ENCODE measurements at places on chromosomes 11 and 22.

DNA sequence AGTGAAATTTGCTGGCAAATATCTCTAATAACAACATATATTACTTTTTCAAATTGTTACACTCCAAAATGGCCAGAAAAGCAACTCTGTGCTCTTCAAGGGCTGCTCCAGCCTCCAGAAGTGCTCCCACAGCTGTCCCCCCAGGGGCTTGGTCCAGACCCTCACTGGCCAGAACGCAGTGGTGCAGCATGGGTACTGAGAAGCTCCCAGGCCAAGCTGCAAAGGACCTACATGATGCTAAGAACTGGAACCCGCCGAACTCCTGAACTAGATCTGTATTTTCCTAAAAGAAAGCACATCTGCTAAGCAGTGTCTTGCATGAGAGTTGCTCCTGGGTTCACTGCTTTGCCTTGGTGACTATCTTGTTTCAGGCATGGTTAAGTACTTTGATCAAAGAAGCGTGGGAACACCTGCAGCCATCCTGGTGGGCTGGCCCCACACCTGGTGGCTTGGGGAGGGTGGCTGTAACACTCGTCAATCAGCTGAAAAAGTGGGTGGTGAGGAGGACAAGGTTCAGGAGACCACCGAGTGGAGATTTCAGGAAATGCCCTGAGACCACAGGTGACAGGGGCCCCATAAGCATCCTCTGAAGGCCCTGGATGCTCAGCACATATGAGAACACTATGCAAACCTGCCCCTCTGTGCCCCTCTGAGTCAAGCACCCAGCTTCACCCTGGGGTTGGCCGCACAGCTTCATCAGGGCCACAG is 72.7 kb upstream of the PITPNB start:
- DNase-seq: no peak

- DNase-seq: peak; percentile 70
These were observed at the start of gene NR1H3 for GRCh38 chr11:47257517-47258316. Gene NR1H3, plus strand, starts transcription at chr11:47257996. Its CDS starts 1,221 bp downstream, at chr11:47259217.

- DNase-seq: no peak
These were observed 2.1 kb downstream of the OAF start for GRCh38 chr11:120212926-120213325.

DNA sequence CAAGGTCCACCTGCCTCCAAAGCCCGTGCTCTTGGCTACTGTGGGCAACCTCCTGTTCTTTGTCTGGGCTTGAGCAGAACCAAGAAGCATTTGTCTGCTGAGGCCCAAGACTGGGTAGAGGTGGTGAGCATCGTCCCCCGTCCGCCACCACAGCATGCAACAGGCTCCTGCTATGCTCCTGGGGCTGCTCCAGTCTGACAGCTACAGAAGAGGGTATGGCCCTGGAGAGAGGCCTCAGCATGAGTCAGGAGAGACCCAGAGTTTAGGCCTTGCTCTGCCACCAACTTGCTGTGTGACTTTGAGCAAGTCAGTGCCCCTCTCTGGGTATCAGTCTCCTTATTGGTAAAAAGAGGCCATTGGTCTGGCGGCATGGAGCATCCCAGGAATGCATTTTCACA is 91.2 kb downstream of the TP53I11 start:
- DNase-seq: no peak

DNA sequence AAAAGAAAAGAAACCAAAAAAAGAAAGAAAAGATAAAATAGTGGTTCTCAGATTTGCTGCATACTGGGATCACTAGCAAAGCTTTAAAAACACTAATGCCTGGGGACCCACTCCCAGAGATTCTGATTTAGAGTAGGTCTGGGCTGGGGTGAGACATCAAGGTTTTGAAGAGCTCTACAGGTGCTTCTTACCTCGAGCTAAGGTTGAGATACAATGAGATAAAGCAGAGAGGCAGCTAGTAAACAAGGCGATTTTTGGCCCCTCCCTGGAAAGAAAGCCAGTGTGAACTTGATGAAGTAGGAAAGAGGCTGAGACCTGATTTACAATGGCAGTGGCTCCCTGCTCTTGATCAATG is 327.6 kb upstream of the CCDC90B start:
- DNase-seq: no peak

GRCh38 chr11:35347173-35347878 is 72.0 kb downstream of the SLC1A2 start:
- no peak for DNase-seq

DNA sequence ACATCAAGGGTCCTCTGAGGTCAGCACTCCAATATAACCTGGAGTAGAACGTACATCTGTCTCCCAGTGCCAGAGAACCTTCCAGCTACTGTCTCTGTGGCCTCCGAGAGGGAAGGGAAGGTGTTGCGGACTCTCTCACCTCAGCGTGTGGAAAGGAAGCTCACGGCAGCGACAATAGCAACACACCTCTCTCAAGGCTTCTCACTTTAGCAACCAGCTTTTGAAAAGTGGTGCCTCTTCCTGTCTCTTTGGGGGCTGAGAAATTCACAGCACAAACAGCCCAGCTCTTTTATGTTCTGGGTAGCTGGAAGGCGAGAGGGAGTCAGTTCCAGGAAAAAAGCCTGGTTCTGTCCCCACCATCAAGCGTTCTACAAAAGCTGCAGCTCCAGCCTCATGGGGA is 156.9 kb upstream of the TBCEL start:
- DNase-seq: no peak

- DNase-seq: no peak
These were observed 342.1 kb upstream of the SYN3 start for GRCh38 chr22:33400061-33400840.

- DNase-seq: no peak
These were observed 6.4 kb downstream of the ARL14EP start for GRCh38 chr11:30329150-30329940.

DNA sequence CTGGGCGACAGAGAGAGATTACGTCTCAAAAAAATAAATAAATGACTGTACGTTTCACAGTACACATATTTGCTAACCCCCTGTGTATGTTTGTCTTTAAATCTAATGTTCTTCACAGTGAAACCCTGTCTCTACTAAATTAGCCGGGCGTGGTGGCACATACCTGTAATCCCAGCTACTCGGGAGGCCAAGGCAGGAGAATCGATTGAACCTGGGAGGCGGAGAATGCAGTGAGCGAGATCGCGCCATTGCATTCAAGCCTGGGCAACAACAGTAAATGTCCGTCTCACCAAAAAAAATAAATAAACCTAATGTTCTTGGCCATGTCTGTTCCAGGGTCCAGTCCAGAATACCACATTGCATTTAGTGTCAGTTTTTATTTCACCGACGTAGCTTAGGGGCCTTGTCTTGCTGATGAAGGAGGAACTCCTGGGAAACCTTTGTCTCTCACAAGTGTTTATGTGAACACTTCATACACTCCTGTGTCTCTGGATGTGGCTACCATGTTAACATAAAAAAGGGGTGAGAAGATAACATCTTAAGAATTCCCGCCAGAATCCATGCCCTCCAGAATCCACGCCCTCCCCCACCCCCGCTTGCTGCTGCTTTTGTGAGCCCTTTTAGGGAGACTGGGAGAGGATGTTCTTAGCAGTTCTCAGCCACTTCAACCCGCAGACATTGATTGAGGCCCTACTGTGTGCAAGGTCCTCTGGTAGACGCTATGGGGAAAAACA is 5.0 kb upstream of the SERHL2 start:
- no peak for DNase-seq

DNA sequence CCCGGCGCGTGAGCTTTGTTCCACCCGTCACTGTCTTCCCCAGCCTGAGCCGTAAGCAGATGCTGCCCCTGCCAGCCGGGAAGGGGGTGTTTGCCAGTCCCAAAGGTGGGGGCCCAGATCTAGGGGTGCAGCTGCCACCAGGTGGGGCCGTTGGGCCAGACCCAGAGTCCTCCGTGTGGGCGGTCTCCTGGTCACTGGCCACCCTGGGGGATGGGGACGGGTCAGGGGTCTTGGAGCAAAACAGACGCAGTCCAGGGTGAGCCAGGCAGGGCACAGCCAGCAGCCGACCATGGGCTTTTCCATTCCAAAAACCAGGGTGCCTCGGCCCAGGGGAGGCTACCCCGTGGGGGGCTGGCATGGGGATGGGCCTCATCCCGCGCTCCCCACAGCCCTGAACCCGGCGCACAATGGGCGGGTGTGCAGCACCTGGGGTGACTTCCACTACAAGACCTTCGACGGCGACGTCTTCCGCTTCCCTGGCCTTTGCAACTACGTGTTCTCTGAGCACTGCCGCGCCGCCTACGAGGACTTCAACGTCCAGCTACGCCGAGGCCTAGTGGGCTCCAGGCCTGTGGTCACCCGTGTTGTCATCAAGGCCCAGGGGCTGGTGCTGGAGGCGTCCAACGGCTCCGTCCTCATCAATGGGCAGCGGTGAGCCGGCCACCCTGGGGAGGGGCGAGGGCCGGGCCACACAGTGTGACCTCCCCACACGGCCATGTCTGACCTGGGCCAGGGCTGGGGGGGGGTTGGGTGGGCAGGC is 3.5 kb downstream of the MUC5B start:
- DNase-seq: no peak

DNA sequence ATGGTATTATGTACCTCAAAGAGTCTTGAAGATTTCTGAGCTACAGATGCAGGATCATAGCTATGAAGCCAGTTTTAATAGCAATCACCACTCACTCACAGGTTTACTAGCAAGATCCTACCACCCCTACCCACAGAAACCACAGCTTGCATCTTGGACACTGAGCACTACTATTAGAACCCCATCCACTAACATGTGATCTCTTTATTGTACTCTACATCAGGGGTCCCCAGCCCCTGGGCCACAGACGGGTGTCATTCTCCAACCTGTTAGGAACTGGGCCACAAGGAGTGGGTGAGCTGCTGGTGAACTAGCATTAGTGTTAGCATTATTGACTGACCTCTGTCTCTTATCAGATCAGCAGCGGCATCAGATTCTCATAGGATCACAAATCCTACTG is 844.8 kb upstream of the CHORDC1 start:
- no peak for DNase-seq

DNA sequence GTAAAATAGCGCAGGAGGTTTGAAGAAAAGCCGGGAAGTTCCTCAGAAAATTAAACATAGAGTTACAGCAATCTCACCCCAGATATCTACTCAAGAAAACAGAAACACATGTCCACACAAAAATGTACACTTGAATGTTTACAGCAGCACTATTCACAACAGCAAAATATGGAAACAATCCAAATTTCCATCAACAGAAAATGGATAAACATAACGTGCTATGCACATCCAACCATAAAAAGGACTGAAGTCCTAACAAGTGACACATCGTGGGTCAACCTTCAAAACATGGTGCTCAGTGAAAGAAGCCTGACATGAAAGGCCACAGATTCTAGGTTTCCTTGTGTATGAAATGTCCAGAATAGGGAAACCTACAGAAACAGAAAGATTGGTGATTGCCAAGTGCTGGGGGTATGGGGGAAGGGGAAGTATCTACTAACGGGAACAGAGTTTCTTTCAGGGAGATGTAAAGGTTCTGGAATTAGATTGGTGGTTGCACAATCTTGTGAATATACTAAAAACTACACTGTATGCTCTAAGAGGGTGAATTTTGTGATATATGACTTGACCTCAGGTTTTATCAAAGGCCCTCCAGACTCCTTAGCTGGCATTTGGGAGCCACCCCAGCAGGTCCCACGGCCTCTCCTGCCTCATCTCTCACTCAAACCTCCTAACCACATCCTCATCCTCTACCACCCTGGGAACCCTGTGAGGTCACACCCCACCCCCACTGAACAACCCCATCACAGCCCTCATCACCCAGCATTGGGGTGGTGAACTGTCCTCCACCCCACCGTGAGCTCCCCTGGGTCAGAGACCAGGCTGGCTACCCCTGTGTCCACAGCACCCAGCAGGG is 69.2 kb upstream of the PRR5 start:
- DNase-seq: no peak

DNA sequence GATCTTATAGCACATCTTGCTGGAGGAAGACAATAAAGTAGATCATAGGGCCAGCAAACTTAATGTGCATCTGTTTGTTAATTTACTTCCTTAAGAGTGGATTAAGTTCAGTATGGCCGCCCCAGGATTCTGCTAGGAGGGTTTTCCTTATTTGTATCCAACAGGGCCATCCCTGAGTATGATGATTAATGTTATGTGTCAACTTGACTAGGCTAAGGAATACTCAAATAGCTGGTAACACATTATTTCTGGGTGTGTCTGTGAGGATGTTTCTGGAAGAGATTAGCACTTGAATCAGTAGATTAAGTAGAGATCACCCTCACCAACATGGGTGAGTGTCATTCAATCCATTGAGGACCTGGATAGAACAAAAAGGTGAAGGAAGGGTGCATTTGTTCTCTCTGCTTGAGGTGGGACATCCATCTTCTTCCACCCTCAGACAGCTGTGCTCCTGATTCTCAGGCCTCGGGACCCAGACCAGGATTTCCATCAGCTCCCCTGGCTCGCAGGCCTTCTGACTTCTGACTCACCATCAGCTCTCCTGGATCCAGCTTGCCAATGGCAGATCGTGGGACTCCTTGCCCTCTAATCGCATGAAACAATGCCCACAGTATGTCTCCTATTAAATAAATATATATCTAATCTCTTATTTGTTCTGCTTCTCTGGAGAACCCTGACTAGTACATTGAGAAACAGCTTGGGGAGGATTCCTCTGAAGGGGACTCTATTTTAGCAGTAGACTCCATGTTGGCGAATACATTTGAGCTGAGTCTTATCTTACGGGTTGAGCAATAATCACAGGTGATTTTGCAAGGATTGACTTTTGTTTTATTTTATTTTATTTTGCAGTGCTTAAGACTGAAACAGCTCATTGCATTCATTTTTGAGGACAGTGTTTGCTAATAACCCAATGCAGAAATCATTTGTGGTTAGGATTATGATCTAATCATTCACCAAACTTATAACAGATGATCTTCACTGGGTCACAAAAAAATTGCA is 9.0 kb upstream of the ZBTB44 start:
- no peak for DNase-seq

- no peak for DNase-seq
These were observed 98.2 kb upstream of the SLC6A5 start for GRCh38 chr11:20501252-20501651.

- no peak for DNase-seq
These were observed 38.2 kb upstream of the PAK1 start for GRCh38 chr11:77512092-77512491.

DNA sequence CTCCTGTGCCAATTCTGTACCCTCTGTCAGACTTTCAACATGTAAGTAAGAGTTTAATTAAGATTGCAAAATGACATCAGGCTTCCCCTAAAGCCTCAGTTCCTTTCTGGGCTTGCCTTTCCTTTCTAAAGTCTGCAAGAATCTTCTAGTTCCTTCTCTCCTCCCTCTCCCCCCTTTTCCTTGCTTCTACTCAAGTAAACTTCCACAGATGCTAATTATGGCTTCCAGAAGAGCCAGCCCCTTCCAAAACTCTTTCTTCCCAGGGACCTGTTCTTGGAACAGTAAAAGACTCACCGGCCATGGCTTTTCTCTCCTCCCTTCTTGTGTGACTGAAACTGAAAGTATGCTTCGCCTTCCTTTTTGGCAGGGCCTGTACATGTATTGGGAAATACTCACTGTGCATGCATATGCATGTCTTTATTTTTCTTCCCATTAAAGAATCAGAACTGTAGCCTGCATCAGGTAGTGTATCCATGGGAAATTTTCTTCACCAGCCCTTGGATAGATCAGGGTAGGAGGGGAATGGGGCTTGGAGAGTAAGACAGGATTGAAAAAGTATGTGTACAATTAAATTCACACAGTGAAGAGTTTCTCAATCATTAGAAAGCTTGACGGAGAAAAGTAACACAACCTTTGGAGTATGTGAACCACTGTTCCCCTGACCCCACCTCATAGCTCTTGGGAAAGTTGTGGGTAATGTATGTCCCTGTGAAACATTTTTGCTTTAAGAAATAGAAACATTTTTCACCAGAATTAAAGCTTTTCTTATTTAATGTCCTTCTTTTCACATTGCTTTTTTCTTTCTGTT is at the start of gene CASP1:
Gene CASP1 (minus strand): TSS at position 332 of the 808 bp plus-strand sequence. CDS start 31 bp downstream, at position 301.
- no peak for DNase-seq

Measured in H54 (cell line).